Activated CD8-positive, alpha-beta memory T cell treated with anti-CD3 and anti-CD28 coated beads for 4 hours (primary cell): ENCODE measurements at places on chromosomes 16 and 17.

DNA sequence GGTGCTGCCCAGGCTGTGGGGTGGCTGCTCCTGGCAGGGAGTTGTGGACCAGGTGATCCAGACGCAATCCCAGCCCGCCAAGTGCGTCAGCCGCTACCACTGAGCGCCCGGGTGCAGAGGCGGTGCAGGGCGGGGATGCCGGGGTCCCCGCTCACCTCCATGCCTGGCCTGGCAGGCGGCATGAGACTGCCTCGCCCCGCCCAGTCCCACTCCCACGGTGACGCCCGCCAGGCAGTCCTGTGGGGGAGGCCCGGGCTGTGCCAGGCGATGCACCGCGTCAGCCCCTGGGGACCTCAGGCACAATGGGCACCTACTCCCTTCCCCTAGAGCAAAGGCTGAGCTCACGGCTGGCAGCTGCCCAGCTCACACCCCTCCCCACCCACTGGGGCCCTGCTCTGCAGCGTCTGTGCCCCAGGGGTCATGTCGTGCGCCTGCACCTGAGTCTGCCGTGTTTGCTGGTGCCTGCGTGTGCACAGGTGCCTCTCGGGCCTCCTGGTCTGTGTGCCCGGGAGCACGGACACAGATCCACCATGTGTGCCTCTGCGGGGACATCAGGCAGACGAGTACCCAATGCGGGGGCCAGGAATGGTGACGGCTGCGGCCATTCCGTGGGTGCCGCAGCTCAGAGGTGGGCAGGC is 5.3 kb downstream of the RPUSD1 start:
- DNase-seq: no peak

DNA sequence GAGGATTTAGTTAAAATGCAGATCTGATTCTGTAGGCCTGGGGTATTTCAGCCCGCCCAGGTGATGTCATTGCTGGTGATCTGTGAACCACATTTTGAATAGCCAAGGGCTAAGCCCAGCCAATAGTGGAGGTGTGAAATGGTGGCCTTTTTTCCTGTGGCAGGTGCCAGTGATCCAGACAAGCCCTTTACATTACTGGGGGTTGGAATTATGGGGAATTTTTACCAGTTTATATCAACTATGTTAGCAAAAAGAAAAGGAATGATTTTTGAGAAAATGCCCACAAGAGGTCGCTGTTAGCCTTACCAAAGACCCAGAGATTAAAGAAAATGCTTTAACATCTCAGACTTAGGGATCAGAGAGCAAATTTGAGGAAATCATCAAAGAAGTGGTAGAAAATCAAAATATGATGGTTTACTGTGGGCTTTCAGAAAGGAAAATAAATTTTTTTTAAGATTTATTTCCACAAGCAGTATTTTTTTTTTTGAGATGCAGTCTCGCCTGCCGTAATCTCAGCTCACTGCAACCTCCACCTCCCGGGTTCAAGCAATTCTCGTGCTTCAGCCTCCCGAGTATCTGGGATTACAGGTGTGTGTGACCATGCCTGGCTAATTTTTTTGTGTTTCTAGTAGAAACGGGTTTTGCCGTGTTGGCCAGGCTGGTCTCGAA is 3.9 kb downstream of the VPS35L start:
- DNase-seq: no peak

- DNase-seq: no peak
Measured at GRCh38 chr17:81992306-81993102, 15.1 kb downstream of the ASPSCR1 start.

DNA sequence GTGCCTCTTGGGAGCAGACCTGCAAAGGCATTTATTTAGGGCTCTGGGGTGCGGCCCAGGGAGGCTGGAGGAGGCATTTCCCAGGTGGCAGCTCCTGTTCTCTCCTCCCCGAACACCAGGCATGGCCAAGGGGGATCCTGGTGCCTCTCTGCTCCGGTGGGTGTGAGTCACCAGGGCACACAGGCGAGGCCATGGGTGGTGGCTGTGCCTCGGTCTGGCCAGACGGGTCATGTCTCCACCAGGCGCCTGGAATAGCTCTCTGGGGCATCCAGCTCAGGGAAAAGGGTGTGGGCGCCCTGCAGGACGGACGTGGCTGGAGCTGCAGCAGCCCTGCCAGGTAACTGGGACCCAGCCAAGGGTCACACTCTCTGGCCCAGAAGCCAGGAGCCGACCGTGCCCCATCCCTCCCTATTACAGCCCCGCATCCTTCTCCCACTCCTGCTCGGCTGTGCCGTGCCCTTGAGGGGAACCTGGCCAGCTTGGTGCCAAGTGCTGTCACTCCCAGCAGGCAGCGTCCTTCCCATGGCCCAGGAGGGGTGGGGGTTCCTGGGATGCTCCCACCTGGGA is 25.8 kb downstream of the SOX8 start:
- no peak for DNase-seq

DNA sequence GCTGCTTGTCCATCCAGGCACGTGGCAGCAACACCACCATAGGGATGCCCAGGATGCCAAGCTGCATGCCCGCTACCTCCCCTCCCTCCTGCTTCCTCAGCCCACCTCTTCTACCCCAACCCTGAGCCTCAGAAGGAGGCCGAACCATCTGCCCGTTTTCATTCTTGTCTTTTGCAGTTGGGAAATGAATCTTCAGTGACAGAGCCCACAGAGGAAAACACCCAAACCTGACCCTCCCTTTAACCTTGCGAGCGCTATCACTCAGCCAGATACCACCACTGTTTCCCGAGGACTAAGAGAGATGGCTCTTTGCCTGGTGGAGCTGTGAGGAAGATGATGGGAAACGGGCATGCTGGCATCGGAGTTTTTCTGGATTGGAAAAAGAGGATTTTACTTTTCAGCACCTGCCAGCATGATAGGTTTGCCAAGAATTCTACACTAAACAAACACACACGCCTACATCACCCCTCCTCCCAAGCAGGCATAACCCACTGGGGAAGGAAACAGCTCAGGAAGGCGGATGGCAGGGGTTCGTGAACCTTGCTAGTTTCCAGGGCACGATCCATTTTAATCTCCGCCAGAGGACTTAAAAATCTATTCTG is 457.4 kb downstream of the SLC39A11 start:
- DNase-seq: no peak
